Activated CD4-positive, alpha-beta T cell treated with anti-CD3 and anti-CD28 coated beads for 36 hours (primary cell): ENCODE measurements at places on chromosomes 7 and 10. TPM values are rescaled to one million over a fixed set of nuclear protein-coding genes. Genes with fewer than 3 reads are reported as not detected.

DNA sequence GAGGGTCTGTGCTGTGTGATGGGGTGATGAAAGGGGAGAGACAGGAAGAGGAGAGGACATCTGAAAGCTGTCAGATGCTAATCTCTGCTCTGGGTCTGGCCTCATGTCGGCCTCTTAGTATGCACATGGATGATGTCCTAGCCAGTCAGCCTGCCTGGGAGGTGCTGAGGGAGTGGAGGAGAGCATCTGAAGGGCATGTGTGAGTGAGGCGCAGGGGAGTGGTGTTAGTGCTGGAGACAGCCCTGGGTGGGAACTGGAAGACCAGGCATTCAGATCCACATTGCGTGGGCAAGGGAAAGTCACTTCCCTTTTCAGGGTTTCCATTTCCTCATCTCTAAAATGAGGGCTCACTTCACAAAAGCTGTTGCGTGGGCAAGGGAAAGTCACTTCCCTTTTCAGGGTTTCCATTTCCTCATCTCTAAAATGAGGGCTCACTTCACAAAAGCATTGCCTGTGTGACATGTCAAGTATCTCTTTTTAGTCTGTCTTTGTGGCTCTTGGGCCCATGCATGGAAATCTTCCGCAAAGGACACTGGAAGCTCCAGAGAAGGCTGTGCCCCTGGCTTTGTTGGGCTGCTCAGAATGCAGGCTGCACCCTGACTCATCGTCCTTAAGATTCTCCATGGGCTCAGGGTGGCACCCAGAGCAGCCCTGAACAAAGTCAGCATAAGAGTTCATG, 10.0 kb downstream of the SFTPD start:
- peak; percentile 29 for DNase-seq

DNA sequence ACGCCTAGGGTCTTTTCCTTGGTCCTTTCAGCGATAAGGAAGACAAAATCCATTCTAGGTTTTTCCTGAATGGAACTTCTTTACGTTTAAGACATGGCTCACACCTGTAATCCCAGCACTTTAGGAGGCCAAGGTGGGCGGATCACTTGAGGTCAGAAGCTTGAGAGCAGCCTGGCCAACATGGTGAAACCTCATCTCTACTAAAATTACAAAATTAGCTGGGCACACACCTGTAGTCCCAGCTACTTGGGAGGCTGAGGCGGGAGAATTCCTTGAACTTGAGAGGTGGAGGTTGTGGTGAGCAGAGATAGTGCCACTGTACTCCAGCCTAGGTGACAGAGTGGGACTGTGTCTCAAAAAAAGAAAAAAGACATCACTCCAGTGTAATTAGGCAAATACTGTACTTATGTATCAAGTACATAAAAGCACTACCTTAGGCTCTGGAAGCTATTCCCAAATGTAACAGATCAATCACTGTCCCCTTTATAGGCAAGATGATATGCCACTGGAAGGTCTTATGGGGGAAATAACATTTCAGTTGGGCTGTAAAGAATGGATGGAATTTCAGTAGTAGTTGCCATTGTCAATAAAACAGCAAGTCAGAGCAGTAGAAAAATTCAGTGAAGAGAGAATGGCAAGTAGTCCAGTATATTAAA, 5.7 kb downstream of the STK17A start:
- DNase-seq = no peak

The SP8 gene
- total RNA-seq = not detected

DNA sequence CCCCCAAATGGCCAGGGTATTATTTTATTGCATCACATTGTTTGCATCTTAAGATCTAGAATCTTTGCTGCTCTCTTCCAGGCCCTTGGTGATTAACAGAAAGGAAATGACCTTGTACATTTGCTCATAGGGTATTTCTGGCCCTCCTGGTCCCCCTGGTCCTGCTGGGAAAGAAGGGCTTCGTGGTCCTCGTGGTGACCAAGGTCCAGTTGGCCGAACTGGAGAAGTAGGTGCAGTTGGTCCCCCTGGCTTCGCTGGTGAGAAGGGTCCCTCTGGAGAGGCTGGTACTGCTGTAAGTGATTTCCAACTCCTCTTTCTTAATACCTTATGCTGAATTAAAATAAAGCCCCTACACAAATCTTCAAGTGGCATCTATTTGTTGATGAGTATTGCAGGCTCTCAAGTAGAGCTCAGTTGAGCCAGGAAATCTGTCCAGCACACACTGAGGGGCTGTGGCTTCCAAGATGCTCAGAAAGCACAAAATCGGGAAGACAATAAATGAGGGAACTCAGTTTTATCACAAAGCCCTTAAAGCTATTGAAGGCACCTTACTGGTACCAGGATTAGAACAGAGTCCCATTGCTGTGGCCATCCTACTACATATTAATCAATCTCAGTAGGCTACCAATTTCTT, 28.2 kb downstream of the COL1A2 start:
- DNase-seq = no peak

DNA sequence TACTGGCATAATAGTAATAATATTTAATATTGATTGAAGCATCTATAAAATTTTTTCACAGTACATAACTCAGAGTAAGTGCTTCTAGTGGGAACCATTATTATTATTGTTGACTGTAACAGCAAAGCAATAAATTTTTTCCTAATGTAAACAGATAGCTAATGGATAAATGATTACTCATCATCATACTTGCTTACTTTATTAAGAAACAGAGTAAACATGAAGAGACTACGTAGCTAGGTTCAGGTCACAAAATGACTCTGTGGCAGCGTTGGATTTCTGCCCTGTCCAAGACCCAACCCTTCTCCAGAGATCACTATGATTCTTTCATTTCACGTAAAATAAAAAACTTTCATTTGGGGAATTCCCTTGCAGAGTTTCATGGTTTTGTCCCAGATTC, 8.3 kb upstream of the ABCB5 start:
- no peak for DNase-seq

- DNase-seq = no peak
These were observed 53.5 kb downstream of the ABLIM1 start for GRCh38 chr10:114604357-114605130.

- DNase-seq = no peak
These were observed 14.2 kb upstream of the CAMK2G start for GRCh38 chr10:73888514-73888913.

The C1QL3 gene
- not detected for total RNA-seq

GRCh38 chr10:128867819-128868218, 599.2 kb upstream of the MGMT start:
- no peak for DNase-seq
